ENCODE measurements at places on chromosomes 2 and 18.

- DNase-seq = no peak
These were observed 154.8 kb downstream of the TGIF1 start for GRCh38 chr18:3604498-3605408.

- DNase-seq = no peak
These were observed 6.0 kb downstream of the CAVIN2 start for GRCh38 chr2:191840921-191841320.

DNA sequence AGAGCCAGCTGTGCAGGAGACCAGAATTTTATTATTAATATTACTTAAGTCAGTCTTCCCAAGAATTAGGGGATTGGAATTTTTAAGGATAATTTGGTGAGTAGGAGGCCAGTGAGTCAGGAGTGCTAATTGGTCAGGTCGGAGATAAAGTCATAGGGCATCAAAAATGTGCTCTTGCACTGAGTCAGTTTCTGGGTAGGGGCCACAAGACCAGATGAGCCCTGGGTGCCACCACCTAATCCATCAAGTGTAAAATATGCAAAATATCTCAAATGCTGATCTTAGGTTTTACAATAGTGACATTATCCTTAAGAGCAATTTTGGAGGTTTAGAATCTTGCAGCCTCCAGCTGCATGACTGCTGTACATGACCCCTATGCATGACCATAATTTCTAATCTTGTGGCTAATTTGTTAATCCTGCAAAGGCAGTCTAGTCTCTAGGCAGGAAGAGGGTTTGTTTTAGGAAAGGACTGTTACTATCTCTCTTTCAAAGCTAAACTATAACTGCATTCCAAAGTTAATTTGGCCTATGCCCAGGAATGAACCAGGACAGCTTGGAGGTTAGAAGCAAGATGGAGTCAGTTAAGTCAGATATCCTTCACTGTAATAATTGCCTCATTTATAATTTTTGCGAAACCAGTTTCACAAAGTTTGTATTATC lies 215.9 kb downstream of the RNF152 start:
- no peak for DNase-seq

DNA sequence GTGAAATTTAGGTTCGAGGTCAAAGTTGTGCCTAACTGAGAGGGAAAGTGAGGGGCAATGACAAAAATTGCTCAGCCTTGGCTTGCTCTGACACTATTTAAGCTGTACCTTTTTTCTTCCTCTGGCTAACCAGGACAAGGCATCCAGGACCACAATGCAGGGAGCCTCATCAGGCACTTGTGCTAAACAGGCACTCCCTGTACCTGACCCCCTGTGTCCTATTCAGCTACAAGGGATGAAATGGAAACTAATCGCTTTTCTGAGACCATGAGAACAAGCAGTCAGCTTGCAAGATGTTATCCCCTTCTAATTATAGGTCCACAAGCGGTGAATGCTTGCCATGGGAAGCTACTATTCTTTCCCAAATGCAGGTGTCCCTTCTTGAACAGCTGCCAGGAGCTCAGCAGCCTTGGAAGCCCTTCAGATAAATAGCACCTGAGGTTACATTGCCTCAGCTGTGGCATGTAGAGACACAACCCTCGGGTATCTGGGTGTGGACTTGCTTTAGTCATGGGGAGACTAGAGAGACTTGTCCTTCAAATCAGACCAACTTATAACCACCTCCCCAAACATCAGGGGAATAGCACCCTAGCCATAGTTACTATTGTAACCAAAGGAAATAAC lies 19.1 kb upstream of the ITGA6 start:
- DNase-seq = no peak

- no peak for DNase-seq
These were observed 75.4 kb upstream of the PGAP1 start for GRCh38 chr2:197001921-197002320.

DNA sequence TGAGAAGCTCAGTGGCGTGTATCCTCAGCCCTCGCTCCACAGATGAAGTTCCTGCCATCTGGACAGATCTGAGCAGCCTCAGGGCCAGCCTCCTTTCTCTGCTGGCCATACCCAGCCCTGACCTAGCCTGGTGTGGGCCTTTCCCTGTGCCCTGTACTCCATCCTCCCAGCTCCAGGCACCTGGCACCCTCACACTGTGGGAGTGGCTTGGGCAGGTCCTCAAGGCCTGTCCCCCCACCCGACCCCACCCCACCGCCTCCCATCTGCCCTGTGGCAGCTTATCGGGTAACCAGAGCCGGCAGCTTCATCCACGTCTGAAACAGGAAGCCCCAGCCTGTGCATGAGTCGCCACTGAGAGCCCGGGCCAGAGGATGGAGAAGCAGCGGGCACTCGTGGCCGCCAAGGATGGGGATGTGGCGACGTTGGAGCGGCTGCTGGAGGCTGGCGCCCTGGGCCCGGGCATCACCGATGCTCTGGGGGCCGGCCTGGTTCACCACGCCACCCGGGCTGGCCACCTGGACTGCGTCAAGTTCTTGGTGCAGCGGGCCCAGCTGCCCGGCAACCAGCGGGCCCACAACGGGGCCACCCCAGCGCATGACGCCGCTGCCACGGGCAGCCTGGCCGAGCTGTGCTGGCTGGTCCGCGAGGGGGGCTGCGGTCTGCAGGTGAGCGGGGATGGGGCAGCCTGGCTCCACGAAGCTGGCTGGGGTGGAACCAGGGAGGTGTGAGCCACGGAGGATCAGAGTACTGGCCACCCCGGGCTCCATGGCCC lies at the start of gene ESPNL:
Gene ESPNL (plus strand): TSS at position 292 of the 772 bp plus-strand sequence. CDS start 80 bp downstream, at position 372.
- no peak for DNase-seq

GRCh38 chr18:60910534-60910933 lies 422.7 kb upstream of the CDH20 start:
- no peak for DNase-seq

- no peak for DNase-seq
These were observed 53.2 kb downstream of the ADCYAP1 start for GRCh38 chr18:957829-958228.

GRCh38 chr2:118846442-118846952 lies 951 bp downstream of the EN1 start:
- no peak for DNase-seq

DNA sequence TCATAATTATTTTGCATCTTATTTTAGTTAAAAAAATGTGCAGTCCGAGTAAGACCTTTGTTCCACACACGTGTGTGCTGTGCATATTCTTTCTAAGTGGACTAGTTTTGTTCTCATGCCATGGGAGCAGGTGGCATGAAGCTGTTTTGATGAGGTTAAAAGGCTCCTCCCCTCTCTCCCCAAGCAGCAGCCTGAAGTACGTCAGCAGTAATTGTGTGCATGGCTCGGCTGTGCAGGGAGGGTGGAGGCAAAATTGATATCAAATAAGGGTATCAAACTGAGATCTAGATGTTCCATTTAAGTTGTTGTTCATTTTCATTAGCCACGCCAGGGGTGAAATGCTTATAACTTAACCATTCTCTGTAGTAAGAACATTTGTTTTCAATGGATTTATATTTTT lies at the start of gene NYAP2:
Gene NYAP2 (plus strand): TSS at position 207 of the 400 bp plus-strand sequence. CDS start 9,171 bp downstream, outside the sequence.
- no peak for DNase-seq

GRCh38 chr18:40852406-40852805 lies 1102.6 kb upstream of the PIK3C3 start:
- no peak for DNase-seq

DNA sequence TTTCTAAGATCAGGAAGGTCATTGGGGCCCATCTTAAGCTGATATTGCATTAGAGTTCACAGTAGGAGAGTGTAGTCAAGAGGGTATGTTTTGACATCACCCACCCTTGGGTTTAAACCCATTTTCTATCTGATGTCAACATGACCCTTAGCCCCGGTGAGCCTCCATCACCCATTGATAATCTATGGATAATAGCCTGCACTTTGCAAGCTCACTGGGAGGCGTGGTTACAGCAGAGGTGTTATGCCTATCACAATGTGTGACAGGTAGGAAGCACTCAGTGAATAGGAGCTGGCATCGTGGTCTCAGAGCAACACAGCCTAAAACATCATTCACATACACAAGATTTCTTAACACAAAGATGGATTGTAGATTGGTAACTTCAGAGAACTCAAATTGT lies 21.3 kb downstream of the IL18RAP start:
- no peak for DNase-seq

GRCh38 chr2:202945497-202945896 lies 33.4 kb downstream of the CARF start:
- DNase-seq = no peak

GRCh38 chr18:24837066-24837465 lies 376.6 kb downstream of the HRH4 start:
- no peak for DNase-seq

- no peak for DNase-seq
These were observed 97.6 kb downstream of the EPB41L5 start for GRCh38 chr2:120110507-120110906.

- peak; percentile 19 for DNase-seq
These were observed 78.2 kb downstream of the UBE2E3 start for GRCh38 chr2:181058378-181059269.

DNA sequence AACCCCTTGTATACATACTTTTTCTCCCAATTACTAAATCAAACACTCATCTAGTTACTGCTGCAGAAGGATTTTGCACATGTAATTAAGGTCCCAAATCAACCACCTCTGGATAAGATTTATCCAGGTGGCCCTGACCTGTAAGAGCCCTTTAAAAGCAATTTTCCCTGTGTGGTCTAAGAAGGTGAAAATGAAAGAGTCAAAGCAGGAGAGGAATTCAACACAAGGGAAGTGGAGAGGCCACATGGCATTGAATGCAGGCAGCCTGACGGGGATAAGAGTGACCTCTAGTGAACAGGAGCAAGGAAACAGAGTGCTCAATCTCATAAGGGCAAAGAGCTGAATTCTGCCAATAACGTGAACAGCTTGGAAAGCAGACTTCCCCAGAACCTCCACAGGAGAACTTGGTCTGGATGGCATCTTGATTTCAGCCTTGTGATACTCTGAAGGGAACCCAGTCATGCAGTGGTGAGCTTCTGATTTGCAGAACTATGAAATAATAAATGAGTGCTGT lies 27.2 kb downstream of the PPP3R1 start:
- no peak for DNase-seq

DNA sequence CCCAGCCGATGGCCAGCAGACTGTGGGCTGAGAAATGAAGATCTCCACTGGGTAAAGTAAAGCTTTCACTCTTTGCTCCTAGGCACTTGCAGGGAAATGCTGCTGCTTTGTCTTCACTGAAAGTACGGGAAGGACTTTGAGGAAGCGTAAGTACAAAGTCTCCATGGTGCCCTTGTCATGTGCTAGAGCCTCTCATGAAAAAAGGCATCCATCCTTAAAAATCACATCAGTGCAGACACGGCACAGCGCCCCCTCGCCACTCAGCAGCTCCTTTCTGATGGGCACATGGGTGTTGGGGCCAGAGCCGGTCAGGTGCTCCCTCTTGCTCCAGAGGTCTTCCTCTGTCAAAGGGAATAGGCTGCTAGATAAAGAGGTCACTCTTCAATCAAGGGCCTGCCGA lies 109.0 kb upstream of the STPG4 start:
- no peak for DNase-seq

DNA sequence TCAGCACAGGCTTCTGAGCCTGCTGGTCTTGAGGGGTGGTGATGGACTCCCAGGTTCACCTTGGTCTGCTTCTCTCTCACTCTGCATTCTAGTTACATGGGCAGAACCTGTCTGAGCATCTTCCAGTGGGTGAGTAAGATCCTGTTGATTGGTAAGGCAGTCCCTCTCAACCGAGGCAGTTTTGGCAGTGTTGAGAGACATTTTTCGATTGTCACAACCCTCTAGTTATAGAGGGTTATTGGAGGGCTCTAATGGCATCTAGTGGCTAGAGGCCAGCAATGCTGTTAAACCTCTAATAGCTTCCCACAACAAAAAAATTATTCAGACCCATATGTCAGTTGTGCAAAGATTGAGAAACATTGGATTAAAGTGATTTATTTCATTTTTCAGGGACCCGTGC lies 9.3 kb upstream of the MGAT5 start:
- no peak for DNase-seq

GRCh38 chr2:56410140-56410539 lies 226.3 kb downstream of the CCDC85A start:
- DNase-seq = no peak

GRCh38 chr2:236656721-236657120 lies 87.1 kb downstream of the ACKR3 start:
- DNase-seq = no peak

GRCh38 chr2:162111958-162112850 lies 38.2 kb upstream of the DPP4 start:
- no peak for DNase-seq

GRCh38 chr2:66137606-66138130 lies 297.3 kb upstream of the MEIS1 start:
- DNase-seq = no peak

DNA sequence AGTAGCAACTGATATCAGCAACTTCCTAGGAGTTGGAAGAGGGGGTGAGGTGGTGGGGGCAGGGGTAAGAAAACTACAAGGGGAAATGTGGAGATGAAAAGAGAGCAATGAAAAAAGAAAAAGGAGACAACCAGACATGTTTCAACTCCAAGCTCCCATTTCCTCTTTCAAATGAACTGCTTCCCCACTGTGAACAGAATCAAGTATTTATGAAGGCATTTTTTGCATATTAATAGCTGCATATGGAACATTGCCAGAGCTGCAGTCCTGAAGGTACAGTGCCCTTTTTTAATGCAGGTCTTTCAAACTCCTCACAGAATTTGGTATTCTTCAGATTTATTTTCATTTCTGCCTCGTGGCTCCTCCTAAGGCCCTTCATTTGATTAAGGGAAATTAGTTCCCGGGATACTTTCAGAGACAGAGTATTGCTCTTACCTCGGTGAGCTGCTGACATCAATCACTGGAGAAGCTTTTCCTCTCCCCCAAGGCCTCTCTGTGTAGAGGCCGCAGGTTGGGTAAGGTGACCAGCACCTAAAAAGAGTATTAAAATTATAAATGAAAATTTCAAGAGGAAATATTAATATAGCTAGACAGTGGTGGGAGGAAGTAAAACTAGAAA lies 68.4 kb downstream of the KIAA2012 start:
- DNase-seq = no peak

Data from activated naive CD8-positive, alpha-beta T cell treated with anti-CD3 and anti-CD28 coated beads, Interleukin-2, amount 50 U/mL, for 24 hours (primary cell).